Right atrium auricular region (tissue), 2 donors: ENCODE measurements at places on chromosomes 7 and 10. TPM values are rescaled to one million over a fixed set of nuclear protein-coding genes. Genes with fewer than 3 reads are reported as not detected.

PHKG1 gene
- 11.7 TPM for total RNA-seq

DNA sequence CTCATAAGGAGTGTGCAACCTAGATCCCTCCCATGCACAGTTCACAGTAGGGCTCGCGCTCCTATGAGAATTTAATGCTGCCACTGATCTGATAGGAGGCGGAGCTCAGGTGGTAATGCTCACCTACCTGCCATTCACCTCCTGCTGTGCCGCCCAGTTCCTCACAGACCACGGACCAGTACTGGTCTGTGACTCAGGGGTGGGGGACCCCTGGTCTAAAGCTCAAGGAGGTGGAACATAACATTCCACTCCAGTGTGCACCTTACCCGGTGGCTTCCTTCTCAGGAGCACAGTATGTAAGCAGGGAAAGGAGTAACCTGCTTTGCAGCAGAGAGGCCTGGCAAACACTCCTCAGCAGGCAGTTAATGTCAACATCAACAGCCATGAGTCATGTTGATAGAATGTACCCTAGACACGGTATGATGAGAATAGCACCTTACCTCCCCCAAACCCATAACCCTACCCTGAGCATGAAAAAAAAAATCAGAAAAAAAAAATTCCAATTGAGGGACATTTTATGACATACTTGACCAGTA, 273.5 kb downstream of the FGFR2 start:
- no peak overlapping the region for H3K4me3 ChIP-seq
- H3K36me3 ChIP-seq = no peaks in the 10 kb centered on the region
- H3K27me3 ChIP-seq = no peaks in the 10 kb centered on the region
- no peak overlapping the region for H3K27ac ChIP-seq
- DNase-seq = no peak
- no peaks in the 10 kb centered on the region for H3K4me1 ChIP-seq

DNA sequence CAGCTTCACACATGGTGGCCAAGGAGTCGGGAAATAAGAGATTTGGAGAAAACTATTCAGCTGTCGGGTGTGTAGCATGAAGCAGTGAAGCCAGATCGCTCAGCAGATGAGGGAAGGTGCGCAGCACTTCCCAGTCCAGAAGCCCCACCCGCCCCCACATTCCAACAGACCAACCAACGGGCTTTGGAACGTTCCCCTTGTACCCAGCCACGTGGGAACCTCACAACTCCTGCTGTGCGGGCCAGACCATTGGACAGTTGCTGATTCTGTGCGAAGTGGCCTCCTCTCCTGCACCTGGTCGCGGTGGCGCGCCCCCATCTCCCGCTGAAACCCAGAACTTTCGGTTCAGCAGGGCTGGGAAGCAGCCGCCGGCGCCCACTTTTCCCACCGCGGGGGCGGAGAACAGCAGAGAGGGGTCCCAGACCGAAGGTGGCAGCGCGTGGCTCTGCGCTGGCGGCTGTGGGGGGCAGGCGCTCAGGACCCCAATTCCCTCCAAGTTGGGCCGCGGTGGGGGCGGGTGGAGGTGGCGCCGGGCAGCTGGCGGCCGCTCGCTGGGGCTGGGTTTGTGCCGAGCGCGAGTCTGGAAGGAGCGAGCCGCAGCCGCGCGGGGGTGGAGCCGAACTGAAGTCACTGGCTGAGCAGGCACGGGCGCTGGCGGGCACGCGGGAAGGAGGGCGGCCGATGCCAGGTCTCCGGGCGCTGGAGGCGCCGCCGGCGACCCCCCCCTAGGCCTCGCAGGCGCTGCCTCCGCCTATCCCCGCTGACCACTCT, 1301.5 kb upstream of the SORCS1 start:
- DNase-seq = no peak
- peak overlapping the region; percentile 23 for H3K4me3 ChIP-seq
- H3K27ac ChIP-seq = no peak overlapping the region
- H3K27me3 ChIP-seq = no peaks in the 10 kb centered on the region

GRCh38 chr7:91468256-91468655, 204.0 kb downstream of the FZD1 start:
- H3K4me1 ChIP-seq = no peaks in the 10 kb centered on the region
- H3K4me3 ChIP-seq = no peak overlapping the region
- H3K36me3 ChIP-seq = no peaks in the 10 kb centered on the region
- H3K27ac ChIP-seq = no peak overlapping the region
- H3K27me3 ChIP-seq = no peaks in the 10 kb centered on the region
- no peak for DNase-seq
